ENCODE measurements at places on chromosomes 3 and 15. TPM values are rescaled to one million over a fixed set of nuclear protein-coding genes. Genes with fewer than 3 reads are reported as not detected.

The PLSCR5 gene
- not detected for polyA plus RNA-seq

The TMEM40 gene
- 0.20 TPM for polyA plus RNA-seq

The HGD gene
- 0.11 TPM for polyA plus RNA-seq

DNA sequence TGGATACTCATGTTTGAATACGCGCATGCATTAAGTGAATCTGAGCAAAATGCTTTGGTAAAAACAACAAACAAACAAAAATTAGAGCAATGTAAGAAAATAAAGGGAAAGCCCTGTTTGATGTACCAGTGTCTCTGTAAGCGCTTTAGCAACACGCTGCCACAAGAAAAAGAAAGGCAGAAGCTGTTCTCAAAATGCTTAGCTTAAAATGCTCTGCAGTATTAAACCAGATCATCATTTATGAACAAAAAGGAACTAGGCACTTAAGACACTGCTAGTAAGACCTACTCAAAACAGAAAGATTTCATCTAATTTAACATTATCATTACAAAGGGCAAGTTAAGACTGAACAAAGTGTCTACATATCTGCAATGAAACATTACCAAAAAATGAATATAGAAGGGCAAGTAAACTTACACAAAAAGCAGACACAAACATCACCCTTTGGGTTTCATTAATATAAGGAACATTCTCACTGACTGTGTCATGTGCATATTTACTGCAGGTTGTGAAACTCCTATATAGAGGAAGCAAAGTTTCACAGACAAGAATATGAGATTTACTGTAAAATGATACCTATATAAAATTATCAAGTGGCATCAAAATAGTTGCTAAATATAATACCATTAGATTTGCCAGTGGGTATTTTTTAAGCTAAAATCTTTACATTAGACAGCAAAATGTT is 102.1 kb downstream of the FBXL22 start:
- no peak for DNase-seq

GRCh38 chr3:106036696-106037095 is 167.9 kb upstream of the CBLB start:
- no peak for DNase-seq

GRCh38 chr3:71087143-71088018 is 496.1 kb downstream of the FOXP1 start:
- no peak for DNase-seq

GRCh38 chr15:67225336-67225735 is 29.1 kb downstream of the AAGAB start:
- peak; percentile 50 for DNase-seq

DNA sequence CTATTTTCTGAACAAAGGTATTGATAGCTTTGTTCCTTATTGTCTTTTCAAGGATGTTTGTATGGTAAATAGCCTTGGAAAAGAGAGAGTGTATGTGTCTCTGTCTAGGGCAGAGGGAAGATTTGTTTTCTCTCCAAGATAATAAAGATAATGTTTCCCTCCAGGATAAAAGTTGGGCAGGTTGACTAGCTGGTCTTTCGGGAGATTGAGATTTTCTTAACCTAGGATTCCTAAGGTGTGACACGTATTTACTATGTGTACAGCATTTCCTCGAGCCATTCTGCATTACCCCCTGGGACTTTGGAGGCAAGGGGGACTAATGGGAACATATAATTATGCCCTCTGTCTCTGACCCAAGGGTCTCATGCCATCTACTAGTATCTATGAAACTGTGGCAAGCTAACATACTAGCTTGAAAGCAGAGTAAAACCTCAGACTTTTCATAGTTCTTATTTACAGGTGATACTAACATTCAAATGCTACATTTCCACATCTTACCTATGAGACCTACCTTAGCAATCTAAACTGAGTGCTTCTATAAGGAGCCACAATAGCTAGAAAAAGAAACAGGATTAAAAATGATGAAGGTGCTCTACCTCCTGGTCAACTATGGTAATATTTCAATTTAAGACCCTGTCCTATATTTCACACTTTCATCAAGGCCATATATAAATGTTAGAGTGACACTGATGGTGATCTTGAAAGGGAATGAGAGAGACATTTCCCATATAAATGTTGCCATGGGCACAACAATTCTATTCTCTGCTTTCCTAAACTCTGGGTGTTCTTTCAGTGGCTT is 252.9 kb upstream of the CBLB start:
- no peak for DNase-seq

Measured in BJ (cell line).